ENCODE measurements at places on chromosomes 13 and 19.

- no peak for DNase-seq
These were observed 245.4 kb downstream of the SHISA2 start for GRCh38 chr13:25806264-25806974.

GRCh38 chr19:48565090-48565489, 13.1 kb downstream of the SULT2B1 start:
- no peak for DNase-seq

- no peak for DNase-seq
These were observed 354.9 kb downstream of the PCDH9 start for GRCh38 chr13:66875264-66875663.

DNA sequence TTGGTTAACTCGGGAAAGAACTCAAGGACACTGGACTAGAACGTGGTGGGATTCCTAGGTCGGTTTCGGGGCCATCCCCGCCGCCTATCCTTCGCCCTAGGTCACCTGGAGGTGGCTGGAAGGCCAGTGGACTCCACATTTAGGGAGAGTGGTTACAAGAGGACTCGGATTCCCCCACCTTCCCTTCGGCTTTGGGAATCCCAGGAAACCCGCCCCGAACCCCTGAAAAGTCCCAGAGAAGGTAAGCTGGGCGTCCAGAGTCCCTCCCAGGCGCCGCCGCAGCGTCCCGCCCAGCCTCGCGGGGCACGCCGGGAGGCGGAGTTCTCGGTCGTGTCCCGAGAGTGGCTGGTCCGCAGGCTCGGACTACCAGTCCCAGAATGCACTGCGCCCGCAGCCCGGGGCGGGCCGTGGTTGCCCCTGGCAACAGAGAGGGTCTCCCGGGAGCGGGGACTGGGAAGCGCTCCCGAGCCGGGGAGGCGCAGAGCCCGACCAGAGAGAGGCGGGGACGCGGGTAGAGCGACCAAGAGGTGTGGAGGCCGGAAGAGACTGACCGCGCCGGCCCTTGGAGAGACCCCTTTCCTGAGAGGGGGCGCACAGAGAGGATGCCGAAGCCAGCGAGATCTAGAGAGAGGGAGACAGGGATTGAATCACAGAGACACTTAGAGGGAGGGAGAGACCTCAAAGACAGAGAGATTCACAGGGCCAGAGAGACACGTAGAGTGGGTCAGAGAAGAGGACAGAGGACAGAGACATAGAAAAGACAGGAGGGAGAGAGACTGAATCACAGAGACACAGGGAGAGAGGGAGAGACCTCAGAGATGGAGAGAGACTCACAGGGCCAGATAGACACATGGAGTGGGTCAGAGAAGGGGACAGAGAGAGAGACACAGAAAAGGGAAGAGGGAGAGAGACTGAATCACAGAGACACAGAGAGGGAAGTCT, 2.6 kb upstream of the PRKCG start:
- peak; percentile 89 for DNase-seq

DNA sequence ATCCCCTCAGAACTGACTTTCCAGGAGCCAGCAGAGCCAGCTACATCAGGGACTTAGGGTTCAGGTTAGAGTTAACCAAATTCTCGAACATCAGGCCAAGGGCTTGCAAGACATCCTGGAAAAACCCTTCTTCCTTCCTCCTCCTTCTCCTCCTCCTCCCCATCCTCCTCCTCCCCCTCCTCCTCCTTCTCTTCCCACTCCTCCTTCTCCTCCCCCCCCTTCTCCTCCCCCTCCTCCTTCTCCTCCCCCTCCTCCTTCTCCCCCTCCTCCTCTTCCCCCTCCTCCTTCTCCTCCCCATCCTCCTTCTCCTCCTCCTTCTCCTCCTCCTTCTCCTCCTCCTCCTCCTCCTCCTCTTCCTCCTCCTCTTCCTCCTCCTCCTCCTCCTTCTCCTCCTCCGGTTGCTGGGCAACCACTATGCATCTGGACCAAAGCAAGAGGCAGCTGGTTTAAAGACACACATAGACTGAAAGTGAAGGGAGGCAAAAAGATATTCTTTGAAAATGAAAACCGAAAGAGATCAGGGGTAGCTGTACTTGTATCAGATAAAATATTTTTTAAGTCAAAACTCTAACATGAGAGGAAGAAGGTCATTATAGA, 5.9 kb upstream of the CCL25 start:
- peak; percentile 34 for DNase-seq

DNA sequence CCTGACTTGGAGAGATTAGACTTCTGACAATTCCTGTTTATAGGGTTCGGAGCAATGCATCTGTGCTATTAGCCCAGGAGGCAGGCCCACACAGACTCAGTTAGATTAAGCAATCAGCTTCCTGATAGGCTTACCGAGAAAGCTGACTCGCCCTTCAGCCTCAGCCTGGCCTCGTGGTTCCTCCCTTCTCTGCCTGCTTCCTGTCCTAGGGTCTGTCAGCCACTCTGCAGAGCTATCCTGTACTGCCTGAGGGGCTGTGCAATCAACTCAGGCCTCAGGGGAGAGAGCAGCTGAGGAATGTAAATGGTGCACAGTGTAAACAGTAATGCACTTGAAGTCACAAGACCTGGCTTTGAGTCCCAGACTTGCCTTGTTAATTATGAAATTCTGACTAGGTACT, 30.7 kb downstream of the HTR2A start:
- DNase-seq: no peak

- peak; percentile 95 for DNase-seq
These were observed 13.0 kb upstream of the JUND start for GRCh38 chr19:18294467-18294864.

GRCh38 chr19:15397782-15398181, 18.2 kb upstream of the AKAP8 start:
- no peak for DNase-seq

DNA sequence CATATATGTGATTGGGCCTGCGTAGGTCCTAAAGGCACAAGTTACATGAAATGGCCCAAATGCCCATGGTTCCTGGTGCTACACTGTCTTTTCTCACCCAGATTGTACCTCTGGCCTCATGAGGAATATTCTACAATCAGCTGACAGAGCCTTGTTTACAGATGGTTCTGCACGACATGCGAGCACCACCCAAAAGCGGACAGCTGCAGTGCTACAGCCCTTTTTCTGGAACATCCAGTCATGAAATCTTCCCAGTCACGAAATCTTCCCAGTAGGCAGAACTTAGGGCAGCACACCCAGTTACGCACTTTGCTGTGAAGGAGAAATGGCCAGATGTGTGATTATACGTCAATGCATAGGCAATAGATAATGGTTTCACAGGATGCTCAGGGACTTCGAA, 7.7 kb upstream of the ELF1 start:
- DNase-seq: no peak

DNA sequence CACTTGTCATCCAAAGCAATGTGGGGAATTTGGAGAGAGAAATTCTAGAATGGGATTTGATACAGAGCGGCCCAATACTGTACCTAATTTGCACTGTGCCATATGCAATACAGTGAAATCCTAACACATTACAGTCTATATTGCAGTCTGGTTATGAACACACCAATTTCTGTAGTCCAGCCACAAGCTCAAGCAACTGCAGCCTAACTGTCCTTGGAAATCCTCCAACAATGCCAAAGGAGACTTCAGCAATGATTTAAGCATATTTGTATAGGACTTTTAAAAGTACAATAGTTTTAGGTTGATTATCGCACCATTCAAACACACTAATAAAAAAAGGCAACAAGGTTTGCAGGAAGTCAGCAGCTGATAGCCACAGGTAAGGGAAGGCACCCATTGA, 17.3 kb downstream of the DIAPH3 start:
- DNase-seq: no peak

GRCh38 chr13:75151081-75151643, 330.8 kb downstream of the TBC1D4 start:
- no peak for DNase-seq

DNA sequence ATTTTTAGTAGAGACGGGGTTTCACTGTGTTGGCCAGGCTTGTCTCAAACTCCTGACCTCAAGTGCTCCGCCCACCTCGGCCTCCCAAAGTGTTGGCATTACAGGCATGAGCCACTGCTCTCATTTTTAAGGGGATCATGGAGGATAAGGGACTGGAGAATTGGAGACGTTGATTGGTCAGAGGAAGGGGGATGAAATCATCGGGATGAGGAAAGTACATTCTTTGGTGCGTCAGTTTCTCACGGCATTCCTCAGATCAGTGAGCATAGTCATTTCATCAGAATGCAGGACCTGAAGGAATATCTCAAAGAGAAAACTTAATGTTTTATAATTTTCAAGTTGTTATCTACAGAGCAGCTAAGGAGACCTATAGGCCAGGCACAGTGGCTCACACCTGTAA, 14.0 kb downstream of the ZNF114 start:
- no peak for DNase-seq

DNA sequence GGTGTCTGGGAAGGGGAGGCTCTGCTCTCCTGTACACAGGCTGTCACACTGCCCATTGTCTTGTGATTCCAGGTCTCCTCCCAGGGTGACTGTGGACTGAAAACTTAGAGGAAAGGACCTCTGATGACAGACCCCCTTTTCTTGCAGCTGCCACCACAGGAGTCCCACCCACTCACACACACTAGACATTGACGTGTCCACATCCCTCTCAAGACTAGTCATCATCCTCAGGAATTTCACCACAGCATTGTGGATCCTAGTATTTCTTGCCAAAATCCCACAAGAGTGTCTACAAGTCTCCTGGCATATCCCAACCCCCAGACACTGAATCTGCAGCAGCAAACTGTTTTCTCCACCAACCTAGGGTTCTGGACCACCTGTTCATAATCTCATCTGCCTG, 5.3 kb downstream of the ZNF85 start:
- DNase-seq: no peak

DNA sequence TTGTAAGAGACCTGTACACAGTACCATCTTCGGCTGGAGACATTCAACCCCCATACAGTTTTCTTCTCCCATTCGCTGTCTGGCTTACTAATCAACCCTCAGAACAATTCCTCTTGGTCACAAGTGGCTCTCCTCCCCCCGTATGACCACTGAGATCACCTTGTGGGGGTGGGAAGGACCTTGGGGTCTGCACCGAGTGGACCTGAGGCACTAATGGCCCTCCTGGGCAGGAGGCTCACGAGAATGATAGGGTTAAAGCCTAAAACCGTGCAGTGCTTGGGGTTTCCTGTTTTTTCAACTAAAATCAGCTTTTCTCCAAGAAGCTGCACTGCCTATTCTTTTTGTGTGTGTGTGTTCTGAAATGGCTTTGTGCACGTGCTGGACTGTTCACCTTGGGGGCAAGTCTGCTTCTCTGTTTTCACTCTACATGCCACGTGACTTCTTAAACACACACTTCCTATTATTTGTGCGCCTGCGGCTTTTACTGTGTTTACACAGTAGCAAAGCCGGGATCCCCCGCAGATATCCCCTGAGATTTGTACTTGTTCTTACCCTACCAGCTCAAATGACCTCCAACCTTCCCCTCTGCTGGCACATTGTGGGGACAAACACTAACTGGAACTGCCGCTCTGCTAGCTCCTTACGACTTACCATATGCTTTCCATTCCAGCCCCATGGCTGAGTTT, 12.3 kb downstream of the RBM26 start:
- peak; percentile 59 for DNase-seq

- no peak for DNase-seq
These were observed 42.6 kb downstream of the CRTC1 start for GRCh38 chr19:18725841-18726770.

GRCh38 chr19:17648097-17648660, 40.0 kb downstream of the UNC13A start:
- DNase-seq: no peak

DNA sequence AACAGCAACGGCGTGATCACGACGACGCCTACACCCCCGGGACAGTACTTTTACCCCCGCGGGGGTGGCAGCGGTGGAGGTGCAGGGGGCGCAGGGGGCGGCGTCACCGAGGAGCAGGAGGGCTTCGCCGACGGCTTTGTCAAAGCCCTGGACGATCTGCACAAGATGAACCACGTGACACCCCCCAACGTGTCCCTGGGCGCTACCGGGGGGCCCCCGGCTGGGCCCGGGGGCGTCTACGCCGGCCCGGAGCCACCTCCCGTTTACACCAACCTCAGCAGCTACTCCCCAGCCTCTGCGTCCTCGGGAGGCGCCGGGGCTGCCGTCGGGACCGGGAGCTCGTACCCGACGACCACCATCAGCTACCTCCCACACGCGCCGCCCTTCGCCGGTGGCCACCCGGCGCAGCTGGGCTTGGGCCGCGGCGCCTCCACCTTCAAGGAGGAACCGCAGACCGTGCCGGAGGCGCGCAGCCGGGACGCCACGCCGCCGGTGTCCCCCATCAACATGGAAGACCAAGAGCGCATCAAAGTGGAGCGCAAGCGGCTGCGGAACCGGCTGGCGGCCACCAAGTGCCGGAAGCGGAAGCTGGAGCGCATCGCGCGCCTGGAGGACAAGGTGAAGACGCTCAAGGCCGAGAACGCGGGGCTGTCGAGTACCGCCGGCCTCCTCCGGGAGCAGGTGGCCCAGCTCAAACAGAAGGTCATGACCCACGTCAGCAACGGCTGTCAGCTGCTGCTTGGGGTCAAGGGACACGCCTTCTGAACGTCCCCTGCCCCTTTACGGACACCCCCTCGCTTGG, 966 bp downstream of the JUNB start:
- DNase-seq: peak; percentile 89

GRCh38 chr19:41627966-41628675, 1.2 kb upstream of the CEACAM4 start:
- DNase-seq: no peak

DNA sequence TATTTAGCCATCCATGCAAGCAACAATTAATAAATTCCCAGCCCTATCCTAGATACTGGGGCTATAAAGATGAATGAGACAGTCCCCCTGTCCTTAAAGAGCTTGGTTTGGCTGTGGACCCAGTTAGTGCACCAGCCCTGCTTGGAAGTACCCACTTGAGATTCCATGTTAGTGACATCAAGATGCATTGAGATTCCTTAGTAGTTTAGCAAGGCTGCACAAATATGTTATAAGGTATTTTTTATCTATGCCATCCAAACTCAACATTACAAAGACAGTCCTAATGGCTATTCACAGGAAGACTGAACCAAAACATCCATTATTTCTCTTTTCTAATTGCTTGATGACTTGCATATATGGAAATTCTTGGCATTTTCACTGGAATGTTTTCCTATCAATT, 48.8 kb upstream of the RAP2A start:
- DNase-seq: no peak

DNA sequence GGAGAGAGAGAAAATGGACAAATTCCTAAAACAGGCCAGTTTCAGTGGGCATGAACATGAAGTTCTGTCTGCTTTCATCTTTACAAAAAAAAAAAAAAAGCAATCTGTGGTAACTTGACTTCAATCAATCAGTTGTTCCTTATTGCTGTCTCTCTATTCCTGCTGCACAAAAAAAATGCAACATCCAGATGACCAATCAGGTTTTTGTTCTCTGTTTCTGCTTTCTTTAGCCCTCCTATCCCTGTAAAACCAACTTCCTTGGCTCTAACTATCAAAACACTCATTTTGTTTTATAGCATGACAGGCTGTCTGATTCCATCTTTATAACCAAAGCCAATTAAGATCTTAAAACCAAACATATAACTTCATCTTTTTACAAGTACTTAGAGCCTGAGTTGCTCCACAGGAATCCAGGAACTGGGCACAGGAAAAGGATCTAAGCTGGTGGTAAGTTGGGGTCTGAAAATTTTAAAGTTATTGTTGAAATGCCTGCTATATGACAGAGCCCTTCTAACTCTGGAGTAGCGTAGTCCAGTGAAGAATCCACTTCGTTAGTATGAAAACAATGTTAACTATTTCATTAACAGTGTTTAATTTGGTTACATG, at the start of gene FPR3:
Gene FPR3 (plus strand): TSS at position 273 of the 606 bp plus-strand sequence. CDS start 28,592 bp downstream, outside the sequence.
- no peak for DNase-seq

GRCh38 chr13:90713441-90714133, 633.9 kb upstream of the MIR17HG start:
- no peak for DNase-seq

GRCh38 chr13:45393941-45394570, 24.1 kb downstream of the SLC25A30 start:
- peak; percentile 53 for DNase-seq

GRCh38 chr19:7067716-7068115, 1.8 kb upstream of the ZNF557 start:
- no peak for DNase-seq

Data from activated naive CD4-positive, alpha-beta T cell treated with anti-CD3 and anti-CD28 coated beads, Interleukin-2, amount 10 ng/mL, durations not matched to agents 7 days and 5 days (primary cell).